ENCODE measurements at places on chromosomes 2 and 18.

DNA sequence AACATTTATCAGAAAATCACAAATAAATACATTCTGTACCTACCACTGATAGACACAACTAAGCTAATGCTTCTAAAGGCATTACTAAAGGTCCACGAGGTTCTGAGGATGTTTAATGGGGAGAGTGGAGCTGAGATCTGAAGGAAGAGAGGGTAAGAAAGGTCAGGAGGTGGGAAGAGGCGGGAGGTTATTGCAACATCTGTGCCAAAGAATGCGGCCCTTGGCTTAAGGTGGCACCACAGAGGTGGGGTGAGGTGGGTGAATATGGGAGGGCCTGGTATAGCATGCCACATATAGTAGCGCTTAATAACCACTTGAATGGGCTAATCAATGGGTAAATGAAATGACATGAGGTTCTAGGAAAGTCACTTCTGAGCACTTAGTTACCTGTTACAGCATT lies 217.8 kb upstream of the ATP5MC3 start:
- DNase-seq, result no peak

DNA sequence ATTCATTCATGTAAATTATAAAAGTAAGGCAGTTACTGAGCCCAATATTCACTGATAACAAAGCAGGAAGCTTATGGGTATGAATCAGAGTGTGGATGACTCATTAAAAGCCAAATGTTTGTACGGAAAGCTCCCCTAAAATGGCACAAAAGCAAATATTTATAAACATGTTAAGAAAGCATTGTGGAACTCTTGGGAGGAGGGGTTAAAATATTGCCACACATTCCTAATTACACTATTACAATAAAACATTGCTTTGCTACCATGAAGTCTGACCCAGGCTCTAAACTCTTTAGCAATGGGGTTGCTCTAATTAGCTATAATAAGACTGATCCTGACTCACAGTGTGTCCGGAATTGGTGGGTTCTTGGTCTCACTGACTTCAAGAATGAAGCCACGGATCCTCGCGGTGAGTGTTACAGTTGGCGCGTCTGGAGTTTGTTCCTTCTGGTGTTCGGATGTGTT lies 110.9 kb downstream of the NAB1 start:
- DNase-seq, result peak; percentile 40

DNA sequence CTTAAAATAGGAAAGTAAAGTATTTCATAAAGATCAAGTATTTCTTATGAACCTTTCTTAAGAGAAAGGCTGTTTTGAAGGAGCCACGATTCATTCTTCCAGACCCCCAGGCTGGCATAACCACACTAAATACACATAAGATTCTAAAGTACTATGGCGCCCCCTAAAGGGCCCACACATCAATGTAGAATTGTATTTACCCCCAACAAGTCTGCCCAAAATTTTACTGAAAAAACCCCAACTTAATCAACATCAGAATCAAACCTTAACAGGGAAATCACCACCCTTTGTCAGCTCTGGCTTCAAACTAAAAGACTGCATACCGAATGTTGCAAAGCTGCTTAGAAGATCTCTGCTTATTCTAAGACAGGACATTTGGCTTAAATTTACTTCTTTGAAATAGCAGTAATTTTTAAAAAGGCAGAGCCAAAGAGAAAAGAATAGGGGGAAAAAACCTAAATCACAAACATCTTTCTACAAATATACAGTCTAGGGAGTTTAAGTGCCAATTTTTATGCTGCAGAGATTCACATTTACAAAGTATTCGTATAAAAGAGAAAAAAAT lies 20.4 kb upstream of the BCL2 start:
- peak; percentile 74 for DNase-seq

DNA sequence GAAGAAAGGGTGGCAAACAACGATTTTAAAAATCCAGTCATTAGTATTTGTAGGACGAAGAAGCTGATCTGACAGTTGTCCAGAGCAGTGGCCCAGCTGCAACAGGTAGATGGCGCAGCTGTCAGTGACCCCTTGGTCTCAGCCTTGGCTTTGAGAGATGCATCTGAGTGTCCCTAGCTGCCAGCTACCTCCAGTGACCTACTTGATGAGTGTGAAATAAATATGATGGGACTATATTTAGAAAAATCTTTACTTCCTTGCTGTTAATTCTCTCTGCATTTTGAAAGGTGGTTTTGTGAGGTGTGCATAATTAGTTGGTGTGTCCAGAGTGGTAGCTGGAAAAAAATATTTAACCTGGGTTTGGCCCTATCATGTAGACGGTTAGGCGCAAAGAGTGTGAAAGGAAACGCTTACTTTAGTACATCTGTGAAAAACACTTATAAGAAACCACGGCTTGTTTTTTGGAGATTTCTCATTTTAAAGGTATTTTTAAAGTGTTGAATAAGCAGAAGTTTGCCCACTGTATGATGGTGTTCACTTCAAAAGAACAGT lies 963 bp downstream of the INPP1 start:
- DNase-seq, result peak; percentile 71

DNA sequence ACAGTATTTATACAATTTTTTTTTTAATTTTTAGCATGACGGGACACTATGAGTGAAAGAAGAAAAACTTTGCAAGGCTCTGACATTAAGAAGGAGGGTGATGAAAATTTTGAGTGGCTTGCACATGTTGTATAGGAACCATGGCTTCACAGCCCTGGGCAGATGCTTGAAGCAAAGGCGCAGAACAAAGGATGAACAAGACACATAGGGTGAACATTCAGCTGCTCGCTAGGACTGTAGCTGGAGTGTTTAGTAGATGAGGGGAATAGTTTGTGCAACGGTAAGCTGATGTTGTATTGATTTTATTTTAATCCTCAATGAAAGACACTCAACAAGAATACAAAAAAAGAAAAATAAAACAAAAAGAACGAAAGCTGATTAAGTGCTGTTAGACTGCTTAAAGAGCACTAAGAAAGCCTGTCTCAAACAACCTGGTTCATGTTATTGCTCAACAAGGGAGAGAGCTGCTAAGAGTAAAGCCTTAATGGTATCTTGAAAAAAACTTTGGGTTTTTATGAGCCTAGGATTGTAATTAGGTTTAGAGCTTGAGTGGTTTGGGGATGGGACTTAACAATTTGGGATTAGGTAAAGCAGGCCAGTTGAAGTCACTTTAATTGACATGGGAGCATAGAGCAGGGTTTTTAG lies 41.2 kb upstream of the GCFC2 start:
- no peak for DNase-seq

GRCh38 chr2:236797411-236797810 lies 227.8 kb downstream of the ACKR3 start:
- DNase-seq, result no peak

- DNase-seq, result no peak
Measured at GRCh38 chr2:118856330-118856977, 9.0 kb upstream of the EN1 start.

- DNase-seq, result peak; percentile 64
Measured at GRCh38 chr2:21317131-21317530, 193.4 kb downstream of the TDRD15 start.

DNA sequence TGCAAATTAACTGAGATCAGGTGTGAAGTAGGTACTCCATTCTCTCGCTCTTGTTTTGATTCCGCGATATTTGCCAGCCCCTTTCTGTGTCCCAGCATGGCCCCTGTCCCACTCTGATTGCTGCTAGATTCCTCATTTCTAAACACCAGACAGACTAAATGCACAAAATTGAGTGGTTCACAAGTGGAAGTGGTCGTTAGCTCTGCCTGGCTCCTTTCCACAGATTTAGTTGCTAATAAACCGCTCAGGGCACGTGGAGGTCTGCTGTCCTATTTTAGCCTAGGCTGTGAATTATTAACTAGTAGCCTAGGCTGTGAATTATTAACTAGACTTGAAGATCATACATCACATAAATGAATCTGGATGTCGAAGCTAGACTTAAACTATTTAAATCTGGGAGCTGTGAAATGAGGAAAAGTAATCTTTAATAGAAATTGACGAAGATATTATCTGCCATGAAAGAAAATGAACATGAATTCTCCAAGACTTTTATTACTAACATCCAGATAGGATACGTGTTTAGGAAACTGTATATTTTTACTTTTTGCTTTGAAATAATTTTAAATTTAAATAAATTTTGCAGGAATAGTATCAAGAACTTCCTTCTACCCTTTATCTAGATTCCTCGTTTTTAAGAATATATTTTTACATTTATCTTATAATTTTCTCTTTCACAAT lies 3.7 kb downstream of the IL1RL2 start:
- no peak for DNase-seq

DNA sequence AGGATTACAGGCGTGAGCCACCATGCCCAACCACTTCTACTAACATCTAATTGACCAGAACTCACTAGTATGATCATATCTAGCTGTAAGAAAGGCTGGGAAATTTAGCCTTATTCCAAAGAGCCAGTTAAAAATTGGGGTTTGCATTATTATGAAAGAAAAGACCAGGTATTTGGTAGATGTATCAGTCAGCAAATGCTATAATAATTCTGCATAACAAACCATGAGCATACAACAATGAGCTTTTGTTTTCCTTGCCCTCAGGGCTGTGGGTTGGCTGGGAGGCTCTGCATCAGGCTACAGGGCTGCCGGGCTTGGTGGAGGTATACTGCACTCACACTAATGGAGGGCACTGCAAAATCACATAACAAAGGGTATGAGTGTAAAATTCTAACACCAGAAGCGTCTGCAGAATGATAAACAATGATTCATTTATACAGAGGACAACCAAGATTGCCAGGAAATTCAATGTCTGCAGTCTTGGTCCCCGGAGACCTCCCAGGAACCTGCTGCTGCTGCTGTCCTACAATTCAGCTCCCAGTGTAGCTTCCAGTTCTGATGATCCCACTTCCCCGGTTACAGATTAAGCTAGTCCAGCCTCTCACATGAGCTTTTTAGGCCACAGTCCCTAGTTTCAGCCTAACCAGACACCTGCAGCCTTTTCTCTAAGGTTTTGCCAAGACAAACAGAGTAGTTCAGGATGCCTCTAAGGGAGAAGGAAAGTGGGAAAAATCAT lies 32.2 kb upstream of the ST3GAL5 start:
- DNase-seq, result no peak

DNA sequence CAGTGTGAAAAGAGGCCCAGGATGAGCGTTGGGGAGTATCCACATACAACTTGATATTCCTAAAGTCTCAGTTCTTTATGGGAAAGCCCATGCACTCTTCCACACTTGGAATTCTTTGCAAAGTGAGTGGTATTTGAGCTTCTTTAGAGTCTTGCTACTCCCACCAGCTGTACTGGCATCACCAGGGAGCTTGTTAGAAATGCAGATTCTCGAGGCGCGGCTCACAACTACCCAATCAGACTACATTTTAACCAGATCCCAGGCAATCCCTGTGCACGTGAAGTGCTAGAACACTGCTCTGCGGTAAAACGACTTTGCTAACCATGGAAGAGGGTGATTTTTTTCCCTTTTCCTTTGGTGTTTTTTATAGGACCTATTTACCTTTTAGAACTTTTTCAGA lies 184.7 kb downstream of the NEDD4L start:
- no peak for DNase-seq

Measured in NB4 (cell line).